Cortex of kidney (tissue), 1 donor: ENCODE measurements at places on chromosomes 2 and 18.

- DNase-seq, result no peak
Measured at GRCh38 chr18:56678836-56679565, 27.8 kb downstream of the WDR7 start.

DNA sequence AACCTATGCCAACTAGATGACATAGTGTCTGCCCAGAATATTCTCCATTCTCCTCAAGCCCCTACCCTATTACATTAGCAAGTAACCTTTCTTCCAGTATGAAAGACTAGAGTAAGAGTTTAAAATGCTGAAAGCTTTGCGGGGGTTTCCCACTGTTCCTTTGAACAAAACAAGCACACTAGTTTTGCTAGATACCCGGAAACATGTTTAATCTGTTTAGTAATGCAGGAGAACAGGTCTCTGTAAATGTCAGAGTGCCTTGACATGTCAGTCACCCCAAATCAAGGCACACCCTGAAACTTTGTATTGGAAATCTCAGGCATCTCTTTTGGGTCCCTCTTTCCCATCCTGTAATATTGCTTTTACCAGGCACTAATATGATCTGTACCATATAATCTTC is 11.6 kb downstream of the GALNT5 start:
- DNase-seq, result no peak

DNA sequence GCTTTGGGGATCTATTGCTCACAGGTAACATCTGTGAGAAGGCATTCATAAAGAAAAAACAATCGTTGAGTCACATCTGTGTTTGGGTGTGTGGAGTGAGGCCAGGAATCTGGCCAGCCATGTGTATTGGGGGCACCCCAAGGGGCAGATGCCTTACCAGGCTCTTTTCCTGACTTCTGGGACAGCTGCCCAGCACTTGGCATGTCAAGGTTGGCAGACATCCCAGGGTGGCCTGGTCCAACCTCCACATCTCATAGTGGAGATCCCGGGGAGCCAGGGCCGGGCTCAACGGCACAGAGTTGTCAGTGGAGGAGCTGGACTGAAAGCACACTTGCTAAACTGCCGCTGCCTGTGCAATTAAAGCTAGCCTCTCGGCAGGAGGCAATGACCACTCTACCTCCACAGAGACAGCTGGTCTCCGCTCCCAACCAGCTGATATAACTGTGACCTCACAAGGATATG is 75.3 kb upstream of the MGAT4A start:
- no peak for DNase-seq

- no peak for DNase-seq
Measured at GRCh38 chr2:10141736-10142639, 19.4 kb downstream of the RRM2 start.

GRCh38 chr2:46779447-46779941 is 136.1 kb downstream of the MCFD2 start:
- DNase-seq, result no peak

- DNase-seq, result no peak
Measured at GRCh38 chr2:234491897-234492296, 5.0 kb downstream of the ARL4C start.

DNA sequence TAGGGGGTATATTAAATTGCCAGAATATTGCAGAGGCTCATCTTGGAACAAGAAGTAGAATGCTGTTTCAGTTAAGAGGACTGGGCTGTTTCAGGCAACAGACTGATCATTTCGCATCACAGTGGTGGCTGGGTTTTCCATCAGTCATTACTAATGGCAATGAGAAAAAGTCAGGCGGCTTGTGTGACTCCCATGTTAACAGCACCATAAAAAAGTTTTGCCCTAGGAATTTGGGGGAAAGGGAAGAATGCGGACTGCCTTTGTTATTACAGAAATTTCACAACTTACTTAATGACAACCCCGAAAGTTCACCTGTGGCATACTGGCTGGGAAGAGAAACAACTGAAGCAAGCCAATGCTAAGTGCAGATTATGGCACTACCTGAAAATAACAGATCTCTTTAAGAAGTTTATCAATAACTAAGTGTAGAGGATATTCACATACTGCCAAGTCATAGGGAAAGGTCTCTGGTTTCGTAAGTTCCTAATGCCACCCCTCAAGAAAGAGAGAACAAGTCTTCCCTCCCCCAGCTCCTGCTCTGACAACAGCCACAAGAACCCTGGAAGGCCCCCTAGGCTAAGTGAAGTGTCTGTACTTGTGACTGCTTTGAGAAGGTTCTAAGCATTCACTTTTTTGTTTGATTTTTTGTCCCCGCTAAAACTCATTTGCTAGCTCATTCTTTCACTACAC is 40.5 kb upstream of the AP1S3 start:
- DNase-seq, result no peak

DNA sequence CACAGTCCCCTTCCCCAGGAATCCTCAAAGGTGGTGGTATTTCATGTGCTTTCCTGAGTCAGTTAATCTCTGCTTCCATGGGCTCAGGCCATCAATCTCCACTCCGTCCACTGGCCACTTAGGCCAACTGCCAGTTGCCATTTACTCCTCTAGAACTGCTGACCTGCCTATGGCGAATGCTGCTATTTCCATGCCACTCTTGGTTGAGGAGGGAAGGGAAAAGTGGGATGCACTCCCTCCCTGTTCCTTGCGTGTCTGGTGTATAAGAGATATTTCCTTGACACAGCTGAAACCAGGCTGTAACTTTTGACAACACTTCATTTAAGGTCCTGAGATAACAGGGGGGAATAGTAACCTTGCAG is 261.5 kb downstream of the MREG start:
- DNase-seq, result no peak

- DNase-seq, result no peak
Measured at GRCh38 chr2:84880645-84881521, at the start of gene TRABD2A. TSS of gene TRABD2A (minus strand) at chr2:84881084. CDS start at chr2:84881039, 45 bp downstream.

- DNase-seq, result no peak
Measured at GRCh38 chr2:74845991-74846390, 12.1 kb downstream of the HK2 start.

GRCh38 chr2:185127412-185127811 is 529.1 kb downstream of the ZNF804A start:
- DNase-seq, result no peak

- DNase-seq, result no peak
Measured at GRCh38 chr2:190005513-190005912, 57.0 kb downstream of the MSTN start.

GRCh38 chr2:188628989-188629752 is 337.5 kb downstream of the GULP1 start:
- DNase-seq, result no peak

DNA sequence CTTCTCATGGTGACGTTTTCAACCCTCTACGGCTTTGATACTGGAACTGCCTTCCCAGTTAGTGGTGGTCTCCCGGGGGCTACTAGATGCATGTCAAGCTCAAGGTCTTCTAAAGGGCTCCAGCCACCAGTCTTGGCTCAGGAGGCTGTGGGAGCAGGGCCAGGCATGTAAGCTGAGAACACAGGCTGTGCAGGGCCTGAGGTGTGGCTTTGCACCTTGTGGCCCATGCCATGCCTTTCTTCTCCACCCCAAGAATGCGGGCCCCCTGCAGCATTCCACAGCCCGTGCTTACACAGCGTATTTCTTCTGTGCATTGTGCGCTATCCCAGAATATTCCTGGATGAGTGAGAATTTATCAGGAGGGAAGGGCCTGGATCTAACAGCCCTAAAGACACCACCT is 144.9 kb downstream of the SEPTIN10 start:
- no peak for DNase-seq

DNA sequence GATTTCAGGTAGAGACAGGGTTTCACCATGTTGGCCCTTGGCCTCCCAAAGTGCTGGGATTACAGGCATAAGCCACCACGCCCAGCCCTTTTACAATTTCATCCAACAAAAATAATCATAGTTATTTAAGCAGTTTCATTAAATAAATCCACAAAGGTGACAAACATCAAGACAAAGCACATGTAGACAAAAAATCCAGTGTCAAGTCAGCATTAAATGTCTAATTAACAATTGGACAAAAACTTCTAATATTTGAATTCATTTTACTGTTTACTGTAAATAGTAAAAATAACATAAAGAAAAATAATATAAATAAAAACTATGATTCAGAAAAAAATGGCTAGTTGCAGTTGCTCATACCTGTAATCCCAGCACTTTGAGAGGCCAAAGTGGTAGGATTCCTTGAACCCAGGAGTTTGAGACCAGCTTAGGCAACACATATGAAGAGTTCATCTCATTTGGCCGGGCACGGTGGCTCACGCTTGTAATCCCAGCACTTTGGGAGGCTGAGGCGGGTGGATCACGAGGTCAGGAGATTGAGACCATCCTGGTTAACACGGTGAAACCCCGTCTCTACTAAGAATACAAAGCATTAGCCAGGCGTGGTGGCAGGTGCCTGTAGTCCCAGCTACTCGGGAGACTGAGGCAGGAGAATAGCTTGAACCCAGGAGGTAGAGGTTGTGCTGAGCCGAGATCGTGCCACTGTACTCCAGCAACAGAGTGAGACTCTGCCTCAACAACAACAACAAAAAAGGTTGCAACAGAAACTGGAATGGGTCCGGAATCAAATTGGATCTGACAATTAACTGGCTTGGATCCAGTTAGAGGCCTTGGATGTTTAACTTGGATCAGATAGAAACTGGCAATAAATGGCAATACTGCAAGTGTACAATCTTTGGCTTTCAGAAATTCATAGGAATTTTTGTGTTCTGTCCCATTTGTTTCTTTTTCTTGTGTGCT is 56.9 kb upstream of the MAT2A start:
- no peak for DNase-seq

GRCh38 chr2:28048341-28048740 is 157.8 kb downstream of the BABAM2 start:
- no peak for DNase-seq

DNA sequence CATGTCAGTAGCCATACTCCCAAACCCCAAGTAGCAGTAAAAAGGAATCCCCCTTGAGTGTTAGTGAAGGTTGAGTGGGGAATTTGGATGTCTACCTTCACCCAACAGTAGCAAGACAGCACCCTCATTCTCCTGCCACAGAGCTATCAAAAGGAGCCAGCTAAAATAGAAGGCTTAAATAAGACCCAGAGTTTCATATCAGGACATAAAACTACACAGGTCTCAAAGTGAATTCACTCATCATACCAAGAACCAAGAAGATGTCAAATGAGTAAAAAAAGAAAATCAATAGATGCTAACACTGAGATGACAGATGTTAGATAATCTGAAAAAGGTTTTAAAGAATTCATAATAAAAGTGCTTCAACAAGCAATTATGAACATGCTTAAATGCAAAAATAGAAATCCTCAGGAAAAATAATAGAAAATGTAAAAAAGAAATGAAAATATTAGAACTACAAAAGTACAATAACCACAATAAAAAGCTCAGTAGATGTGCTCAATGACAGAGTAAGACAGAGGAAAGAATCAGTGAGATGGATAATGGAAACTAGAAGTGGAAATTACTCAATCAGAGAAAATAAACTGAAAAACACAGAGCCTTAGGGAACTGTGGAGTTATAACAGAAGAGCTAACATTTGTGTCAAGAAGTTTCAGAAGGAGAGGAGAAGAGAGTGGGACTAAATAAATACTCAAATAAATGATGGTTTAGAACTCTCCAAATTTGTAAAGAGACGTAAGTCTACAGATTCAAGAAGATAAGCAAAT is 90.5 kb downstream of the EDAR start:
- DNase-seq, result no peak

GRCh38 chr2:216987252-216987821 is 127.5 kb upstream of the TNP1 start:
- DNase-seq, result no peak

DNA sequence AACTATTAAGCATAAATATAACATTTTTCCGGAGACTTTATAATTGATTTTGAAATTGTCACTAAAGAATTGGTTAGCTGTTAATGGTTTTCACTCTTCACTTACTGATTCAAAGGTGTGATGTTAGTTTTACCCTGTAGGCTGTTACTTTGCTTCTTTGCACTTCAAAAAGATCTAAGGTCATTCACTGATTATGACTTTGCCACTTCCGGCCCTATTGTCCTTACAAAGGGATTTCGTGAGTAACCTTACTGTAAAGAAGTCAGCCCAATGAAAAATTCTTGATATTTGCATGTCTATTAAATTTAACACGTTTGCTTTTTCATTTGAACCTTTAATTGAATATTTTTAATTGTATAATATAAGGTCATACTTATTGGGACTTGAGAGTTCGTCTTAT is 61.4 kb downstream of the GREB1L start:
- DNase-seq, result no peak

GRCh38 chr2:231256494-231256893 is 58.1 kb downstream of the ARMC9 start:
- no peak for DNase-seq

GRCh38 chr2:75195076-75195691 is 4.1 kb downstream of the TACR1 start:
- DNase-seq, result no peak

DNA sequence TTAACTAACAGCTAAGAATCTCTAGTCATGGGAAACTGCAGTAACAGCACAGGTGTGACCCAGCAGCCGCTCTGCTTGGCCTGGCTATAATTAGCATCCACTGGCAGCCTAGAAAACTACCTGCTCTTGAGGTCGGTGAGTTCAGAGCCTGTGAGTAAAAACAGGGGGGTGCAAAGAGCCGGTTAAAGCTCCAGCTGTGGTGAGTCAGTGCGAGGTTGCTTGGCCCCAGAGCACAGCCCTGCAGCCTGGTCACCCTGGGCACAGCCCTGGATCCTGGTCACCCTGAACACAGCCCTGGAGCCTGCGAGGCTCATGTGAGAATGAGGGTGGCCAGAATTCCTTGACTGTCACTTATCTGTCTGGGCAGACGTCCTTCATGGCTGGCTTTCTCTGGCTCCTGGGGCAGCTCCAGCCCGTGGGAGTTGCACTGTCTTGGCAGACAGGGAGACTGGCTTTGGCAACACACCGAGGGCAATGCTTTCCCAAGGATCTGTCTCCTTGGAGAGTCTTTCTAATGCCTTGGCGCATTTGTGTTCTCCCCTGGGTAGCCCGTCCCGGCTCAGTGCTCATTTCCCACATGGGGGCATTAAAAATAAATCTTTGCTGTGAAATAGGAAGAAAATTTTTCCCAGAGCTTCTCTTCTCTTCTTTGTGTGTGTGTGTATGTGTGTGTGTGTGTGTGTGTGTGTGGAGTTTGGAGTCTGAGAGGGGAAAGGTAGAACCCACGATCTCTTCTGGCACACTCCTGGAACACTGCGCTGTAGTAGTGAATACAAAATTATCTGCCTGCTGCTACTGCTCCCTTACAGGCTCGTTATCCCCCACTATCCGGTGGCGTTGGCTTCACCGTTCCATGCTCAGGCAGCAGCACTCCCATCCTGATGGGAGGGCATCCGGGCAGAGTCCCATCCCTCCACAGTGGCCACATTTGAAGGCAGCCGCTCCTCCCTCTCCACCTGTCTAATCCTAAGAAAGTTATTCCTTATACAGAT is 250.2 kb upstream of the MEX3C start:
- no peak for DNase-seq

- no peak for DNase-seq
Measured at GRCh38 chr18:62011416-62011815, 118.6 kb upstream of the RNF152 start.

- no peak for DNase-seq
Measured at GRCh38 chr18:42937436-42937835, 178.0 kb downstream of the RIT2 start.

DNA sequence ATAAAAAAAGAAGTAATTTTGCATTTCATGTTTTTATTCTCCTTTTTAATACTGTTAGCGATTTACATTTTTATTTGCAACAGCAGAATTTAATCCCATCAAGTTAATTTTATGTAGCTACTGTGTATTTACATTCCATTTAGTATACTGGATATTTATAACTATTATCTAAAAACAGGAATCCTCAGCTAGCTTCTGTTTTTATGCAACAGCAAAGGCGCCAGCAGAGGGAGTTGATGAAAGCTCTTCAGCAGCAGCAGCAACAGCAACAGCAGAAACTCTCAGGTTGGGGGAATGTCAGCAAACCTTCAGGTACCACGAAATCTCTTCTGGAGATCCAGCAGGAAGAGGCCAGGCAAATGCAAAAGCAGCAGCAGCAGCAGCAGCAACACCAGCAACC is 26.2 kb upstream of the SNORC start:
- no peak for DNase-seq
